Activated T-helper 17 cell treated with anti-CD3 and anti-CD28 coated beads, Interleukin-2, amount 50 U/mL, for 72 hours (primary cell): ENCODE measurements at places on chromosomes 12 and 14.

- H3K36me3 ChIP-seq, result no peaks in the 10 kb centered on the region
- H3K27ac ChIP-seq, result peak overlapping the region; percentile 41
- H3K4me1 ChIP-seq, result no peaks in the 10 kb centered on the region
- H3K27me3 ChIP-seq, result no peaks in the 10 kb centered on the region
- ATAC-seq, result peak; percentile 68
These were observed 11.2 kb downstream of the BCL2L14 start for GRCh38 chr12:12081836-12082497.

DNA sequence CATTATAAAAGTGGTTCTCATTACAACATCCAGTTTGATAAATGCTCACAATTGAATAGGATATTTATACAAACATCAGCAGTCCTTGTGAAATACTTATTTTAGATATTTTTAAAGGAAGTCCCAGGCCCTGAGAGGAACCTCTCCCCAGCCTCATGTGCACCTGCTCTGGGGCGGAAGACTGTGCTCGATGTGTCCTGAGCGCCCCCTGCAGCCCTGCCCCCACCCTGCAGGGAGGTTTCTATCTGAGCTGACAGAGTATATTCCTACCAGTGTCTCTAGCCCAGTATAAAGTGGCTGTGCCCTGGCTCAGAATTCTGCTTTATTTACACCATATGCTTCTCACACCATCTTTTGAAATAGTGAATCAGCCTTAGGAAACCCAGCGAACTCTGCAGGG is 1349.1 kb downstream of the TMEM121 start:
- no peak overlapping the region for H3K4me3 ChIP-seq
- H3K36me3 ChIP-seq, result no peaks in the 10 kb centered on the region
- ATAC-seq, result no peak
- H3K4me1 ChIP-seq, result peaks cover 8% of the 10 kb centered on the region
- H3K27ac ChIP-seq, result no peak overlapping the region

GRCh38 chr14:101193106-101193844 is 289.8 kb upstream of the RTL1 start:
- H3K27ac ChIP-seq, result no peak overlapping the region
- no peak overlapping the region for H3K4me3 ChIP-seq
- H3K27me3 ChIP-seq, result peaks cover 4% of the 10 kb centered on the region

- no peak overlapping the region for H3K27ac ChIP-seq
- H3K36me3 ChIP-seq, result peaks cover 7% of the 10 kb centered on the region
- peaks cover 37% of the 10 kb centered on the region for H3K4me1 ChIP-seq
- H3K27me3 ChIP-seq, result no peaks in the 10 kb centered on the region
- H3K4me3 ChIP-seq, result no peak overlapping the region
These were observed 4.9 kb downstream of the GALNT6 start for GRCh38 chr12:51386351-51386750.

DNA sequence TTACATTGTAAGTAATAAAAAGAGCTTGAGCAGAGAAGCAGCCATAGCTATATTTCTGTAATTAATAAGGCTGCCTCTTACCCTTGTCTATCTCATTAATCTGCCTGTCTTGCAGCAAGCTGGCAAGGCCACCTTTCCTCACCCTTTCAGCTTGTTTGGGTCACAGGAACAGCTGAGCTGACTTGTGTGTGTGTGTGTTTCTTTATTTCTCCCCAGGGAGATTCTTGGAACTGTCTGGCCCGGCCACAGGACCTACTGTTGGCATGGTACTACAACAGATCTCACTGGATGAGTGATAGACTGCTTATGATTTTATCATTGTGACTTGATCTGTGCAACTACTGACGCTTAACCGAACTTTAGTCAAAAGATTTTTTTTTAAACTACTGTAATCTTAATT is 213.7 kb downstream of the SLC2A13 start:
- ATAC-seq, result no peak
- no peaks in the 10 kb centered on the region for H3K27me3 ChIP-seq
- H3K4me3 ChIP-seq, result no peak overlapping the region
- H3K27ac ChIP-seq, result no peak overlapping the region

DNA sequence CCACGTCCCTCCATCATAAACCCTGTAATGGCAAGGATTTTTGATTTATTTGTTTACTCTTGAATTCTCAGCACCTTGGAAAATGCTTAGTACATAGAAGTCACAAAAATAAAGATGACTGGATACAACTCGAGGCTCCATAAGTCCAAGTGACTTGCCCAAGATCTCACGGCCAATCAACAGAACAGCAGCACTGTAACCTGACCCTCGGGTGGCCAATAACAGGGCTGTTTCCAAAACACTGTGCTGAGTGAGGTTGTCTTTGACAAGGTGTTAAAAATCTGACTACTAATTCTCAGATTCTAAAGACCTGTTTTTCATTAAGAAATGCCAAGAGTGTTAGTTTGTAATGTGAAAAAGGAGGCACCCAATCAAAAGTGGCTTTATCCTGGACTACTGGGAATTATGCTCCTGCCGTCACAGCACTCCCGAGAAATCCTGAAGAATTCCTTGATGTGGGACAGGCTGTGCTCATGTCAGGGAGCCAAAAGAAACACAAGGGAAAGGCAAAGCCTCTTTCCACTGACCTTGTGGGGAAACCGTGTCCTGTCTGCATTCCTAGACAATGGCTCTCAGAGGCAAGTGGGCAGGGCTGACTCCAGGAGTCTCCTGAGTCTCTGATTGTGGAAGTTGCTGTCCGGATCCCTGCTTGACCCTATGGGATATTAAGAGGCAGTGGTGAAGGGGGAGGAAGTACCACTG is 204.7 kb upstream of the PELI2 start:
- peaks cover 15% of the 10 kb centered on the region for H3K27me3 ChIP-seq
- H3K27ac ChIP-seq, result no peak overlapping the region
- H3K36me3 ChIP-seq, result no peaks in the 10 kb centered on the region
- no peak overlapping the region for H3K4me3 ChIP-seq
- no peaks in the 10 kb centered on the region for H3K4me1 ChIP-seq

DNA sequence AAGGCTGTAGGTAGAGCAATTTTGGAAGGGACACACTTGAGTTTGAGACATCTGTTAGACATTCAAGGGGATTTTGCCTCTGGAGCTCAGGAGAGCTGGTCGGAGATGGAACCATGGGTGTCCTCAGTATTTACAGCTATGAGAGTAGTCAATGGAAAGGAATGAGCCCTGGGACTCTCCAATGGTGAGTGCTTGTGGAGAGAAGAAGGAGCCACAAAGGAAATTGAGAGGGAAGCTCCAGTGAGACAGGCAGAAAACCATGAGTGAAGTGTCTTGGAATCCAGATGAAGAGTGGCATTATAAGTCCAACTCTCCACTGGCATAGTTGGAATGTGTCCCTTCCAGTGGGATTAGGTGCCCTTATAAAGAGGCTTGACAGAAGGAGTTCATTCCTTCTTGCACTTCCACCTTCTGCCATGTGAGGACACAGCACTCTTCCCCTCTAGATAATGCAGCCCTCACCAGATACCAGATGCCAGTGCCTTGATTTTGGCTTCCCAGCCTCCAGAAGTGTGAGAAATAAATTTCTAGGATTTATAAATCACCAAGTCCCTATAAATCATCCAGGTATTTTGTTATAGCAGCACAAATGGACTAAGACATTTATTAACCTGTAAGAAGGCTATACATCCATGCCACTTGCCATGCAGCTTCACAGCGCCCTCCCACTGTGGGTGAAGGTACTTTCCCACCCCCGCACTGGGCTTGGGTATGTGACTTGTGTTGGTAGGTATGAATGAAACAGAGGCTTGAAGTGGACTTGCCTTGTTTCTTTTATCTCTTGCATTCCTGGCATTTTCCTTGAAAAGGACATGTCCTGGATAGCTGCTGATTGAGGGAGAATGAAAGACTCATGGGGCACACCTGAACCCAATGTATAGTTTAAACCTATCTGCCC is 27.3 kb downstream of the LLPH start:
- H3K27ac ChIP-seq, result no peak overlapping the region
- ATAC-seq, result no peak
- no peak overlapping the region for H3K4me3 ChIP-seq
- H3K36me3 ChIP-seq, result no peaks in the 10 kb centered on the region
- H3K4me1 ChIP-seq, result peaks cover 5% of the 10 kb centered on the region
- peaks cover 39% of the 10 kb centered on the region for H3K27me3 ChIP-seq

DNA sequence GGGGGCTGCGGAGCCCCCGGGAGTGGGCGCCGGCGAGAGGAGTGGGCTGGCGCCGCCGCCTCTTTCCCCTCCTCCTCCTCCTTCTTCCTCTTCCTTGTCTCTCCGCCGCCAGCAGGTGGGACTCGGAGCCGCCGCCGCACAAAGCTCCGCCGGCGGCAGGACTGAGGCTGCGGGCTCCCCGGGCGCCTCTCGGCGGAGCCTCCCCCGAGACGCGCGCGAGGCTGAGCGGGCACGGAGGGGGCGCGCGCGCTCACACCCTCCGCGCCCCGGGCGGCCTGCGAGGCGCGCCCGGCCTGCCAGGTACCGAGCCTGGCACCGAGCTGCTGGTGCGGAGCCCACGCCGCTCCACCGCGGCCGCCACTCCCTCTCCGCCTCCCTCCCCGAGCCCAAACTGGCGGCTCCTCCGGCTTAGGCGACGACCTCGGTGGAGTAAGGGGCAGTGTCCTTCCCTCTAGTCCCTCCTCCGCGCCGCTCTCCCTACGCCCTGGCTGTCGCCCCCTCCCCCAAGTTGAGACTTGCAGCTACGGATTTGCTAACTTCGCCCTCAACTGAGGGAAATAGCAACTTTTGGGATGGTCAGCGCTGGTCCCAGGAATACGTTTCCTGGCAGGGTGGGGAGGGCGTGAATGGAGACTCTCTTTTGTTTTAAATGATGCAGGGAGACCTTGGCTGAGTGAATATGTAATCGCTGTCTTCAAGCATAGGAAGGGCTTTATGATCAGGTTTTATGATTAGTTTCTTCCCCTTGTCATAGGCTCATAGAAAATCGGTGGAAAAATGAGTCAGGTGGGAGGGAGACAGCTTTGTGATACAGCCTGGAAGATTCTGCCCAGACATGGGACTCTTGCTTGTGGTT is 199.5 kb upstream of the CAND1 start:
- peak overlapping the region; percentile 26 for H3K27ac ChIP-seq
- peaks cover 43% of the 10 kb centered on the region for H3K27me3 ChIP-seq
- no peaks in the 10 kb centered on the region for H3K36me3 ChIP-seq
- ATAC-seq, result peak; percentile 61
- peaks cover 6% of the 10 kb centered on the region for H3K4me1 ChIP-seq

DNA sequence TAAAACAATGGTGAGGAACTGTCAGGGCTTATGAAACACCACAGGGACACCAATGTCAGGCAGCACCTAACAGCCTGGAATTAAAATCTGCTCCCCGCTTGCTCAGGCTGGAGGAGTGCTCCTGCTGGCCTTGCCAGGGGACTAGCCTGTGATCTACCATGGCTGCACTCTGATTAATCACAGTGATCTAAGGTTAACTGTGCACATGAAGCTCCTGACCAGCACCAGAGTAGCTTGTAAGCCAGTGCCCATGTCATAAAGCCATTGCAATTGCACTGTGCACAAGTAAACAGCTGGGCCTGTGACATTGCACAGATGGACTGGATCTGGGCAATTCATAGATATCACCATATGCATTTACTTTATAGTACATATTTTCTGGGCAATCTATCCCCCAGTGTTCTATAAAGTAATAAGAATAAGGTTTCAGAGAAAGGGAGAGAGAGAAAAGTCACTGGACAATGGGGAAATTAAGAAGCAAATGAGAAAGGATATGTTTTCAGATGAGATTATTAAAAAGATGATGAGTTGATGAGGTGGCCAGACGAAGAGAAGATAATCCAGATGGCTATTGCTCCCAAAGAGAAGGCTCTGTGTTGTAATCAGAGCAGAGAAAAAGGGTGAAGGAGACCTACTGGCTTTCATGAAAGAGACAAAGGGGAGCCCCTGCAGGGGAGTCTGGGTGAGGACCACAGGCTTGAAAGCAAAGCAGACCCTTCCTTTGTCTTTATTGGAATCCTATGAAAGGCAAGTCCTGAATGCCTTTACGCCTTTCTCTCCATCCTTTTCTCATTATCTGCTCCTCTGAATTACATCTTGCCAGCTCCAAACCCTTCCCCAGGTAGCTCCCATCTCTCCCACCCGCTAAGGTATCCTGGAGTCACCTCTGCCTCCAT is 145.8 kb downstream of the SLC38A6 start:
- H3K4me1 ChIP-seq, result no peaks in the 10 kb centered on the region
- H3K27ac ChIP-seq, result no peak overlapping the region
- no peak for ATAC-seq
- no peaks in the 10 kb centered on the region for H3K36me3 ChIP-seq
- H3K4me3 ChIP-seq, result no peak overlapping the region

GRCh38 chr14:93033084-93033982 is 82.4 kb downstream of the ITPK1 start:
- H3K36me3 ChIP-seq, result no peaks in the 10 kb centered on the region
- H3K27ac ChIP-seq, result peak overlapping the region; percentile 75
- peak overlapping the region; percentile 6 for H3K4me3 ChIP-seq
- H3K27me3 ChIP-seq, result no peaks in the 10 kb centered on the region
- ATAC-seq, result no peak
- H3K4me1 ChIP-seq, result peaks cover 19% of the 10 kb centered on the region

DNA sequence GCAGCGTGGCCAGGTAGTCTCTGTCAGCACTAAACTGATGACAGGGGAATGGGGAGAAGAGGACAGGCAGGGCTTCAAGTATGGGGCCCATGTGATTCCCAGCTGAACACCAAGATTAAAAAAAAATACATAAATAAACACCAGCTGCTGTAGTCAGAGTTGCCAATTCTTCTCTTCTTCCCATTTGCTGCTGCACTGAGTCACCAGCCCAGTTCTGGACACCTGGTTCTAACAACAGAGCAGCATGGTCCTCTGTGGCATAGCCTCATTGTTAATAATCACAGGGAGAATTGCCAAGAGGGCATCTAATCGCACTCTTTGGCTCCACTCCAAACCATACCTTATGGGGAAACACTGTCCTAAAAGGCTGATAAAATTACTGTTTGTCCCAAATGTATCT is 15.1 kb downstream of the PPM1H start:
- H3K36me3 ChIP-seq, result no peaks in the 10 kb centered on the region
- H3K4me3 ChIP-seq, result no peak overlapping the region
- no peaks in the 10 kb centered on the region for H3K4me1 ChIP-seq
- H3K27me3 ChIP-seq, result peaks cover 3% of the 10 kb centered on the region

- peaks cover 26% of the 10 kb centered on the region for H3K4me1 ChIP-seq
- peaks cover 61% of the 10 kb centered on the region for H3K36me3 ChIP-seq
- ATAC-seq, result peak; percentile 2
- H3K27ac ChIP-seq, result peak overlapping the region; percentile 90
These were observed 22.4 kb upstream of the CLEC2D start for GRCh38 chr12:9646794-9647781.
